Body of pancreas (tissue), 4 donors: ENCODE measurements at places on chromosomes 7 and 10.

DNA sequence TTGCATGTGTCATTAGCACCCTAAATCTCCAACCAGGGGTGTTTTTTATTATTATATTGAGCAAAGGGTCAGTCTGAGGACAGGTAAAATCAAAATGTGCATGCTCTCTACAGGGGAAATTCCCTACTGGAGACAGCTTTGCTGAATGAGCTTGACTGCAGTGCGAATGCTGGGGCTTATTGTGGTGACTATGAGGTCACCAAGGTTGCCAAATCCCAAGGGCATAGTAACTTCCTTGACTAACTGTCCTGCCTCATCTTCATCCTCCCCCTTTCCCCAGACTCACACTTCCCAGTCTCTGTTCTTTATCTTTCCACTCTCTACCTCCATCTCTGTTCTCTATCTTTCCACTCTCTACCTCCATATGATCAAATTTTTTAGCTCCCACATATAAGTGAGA lies 22.9 kb upstream of the AOC1 start:
- no peaks in the 10 kb centered on the region for H3K27me3 ChIP-seq
- H3K4me1 ChIP-seq, result no peaks in the 10 kb centered on the region
- H3K4me3 ChIP-seq, result no peak overlapping the region
- DNase-seq, result no peak

- no peak overlapping the region for H3K27ac ChIP-seq
- H3K36me3 ChIP-seq, result no peaks in the 10 kb centered on the region
- peaks cover 39% of the 10 kb centered on the region for H3K4me1 ChIP-seq
- H3K4me3 ChIP-seq, result no peak overlapping the region
- no peaks in the 10 kb centered on the region for H3K27me3 ChIP-seq
Observed at GRCh38 chr10:111109501-111110242, 32.8 kb downstream of the ADRA2A start.

GRCh38 chr7:5854738-5855137 lies 25.9 kb upstream of the OCM start:
- DNase-seq, result no peak
- no peak overlapping the region for H3K27ac ChIP-seq
- H3K36me3 ChIP-seq, result no peaks in the 10 kb centered on the region

GRCh38 chr7:69395061-69395714 lies 203.1 kb upstream of the AUTS2 start:
- H3K36me3 ChIP-seq, result no peaks in the 10 kb centered on the region
- no peaks in the 10 kb centered on the region for H3K27me3 ChIP-seq
- H3K4me1 ChIP-seq, result no peaks in the 10 kb centered on the region
- H3K27ac ChIP-seq, result no peak overlapping the region
- peak; percentile 10 for DNase-seq
- H3K4me3 ChIP-seq, result no peak overlapping the region

DNA sequence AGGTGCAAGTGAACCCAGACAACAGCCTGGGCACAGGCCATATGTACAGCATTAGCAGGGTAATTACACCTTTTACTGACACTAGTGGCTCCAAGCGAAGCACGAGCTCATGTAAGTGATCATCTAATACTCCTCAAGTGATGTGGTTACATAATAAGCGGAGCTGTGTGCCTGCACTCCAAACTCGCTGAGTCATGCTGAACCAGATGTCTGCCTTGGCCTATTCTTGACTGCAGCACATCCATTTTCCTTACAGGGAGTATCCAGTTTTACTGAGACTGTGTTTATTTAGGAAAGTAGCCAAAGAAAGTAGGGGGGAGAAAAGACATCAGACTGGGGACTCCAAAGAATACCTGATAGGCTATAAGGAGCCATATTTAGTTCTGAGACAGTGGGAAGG lies 90.1 kb downstream of the GRM3 start:
- H3K27me3 ChIP-seq, result no peaks in the 10 kb centered on the region
- DNase-seq, result no peak
- no peak overlapping the region for H3K27ac ChIP-seq
- no peak overlapping the region for H3K4me3 ChIP-seq

DNA sequence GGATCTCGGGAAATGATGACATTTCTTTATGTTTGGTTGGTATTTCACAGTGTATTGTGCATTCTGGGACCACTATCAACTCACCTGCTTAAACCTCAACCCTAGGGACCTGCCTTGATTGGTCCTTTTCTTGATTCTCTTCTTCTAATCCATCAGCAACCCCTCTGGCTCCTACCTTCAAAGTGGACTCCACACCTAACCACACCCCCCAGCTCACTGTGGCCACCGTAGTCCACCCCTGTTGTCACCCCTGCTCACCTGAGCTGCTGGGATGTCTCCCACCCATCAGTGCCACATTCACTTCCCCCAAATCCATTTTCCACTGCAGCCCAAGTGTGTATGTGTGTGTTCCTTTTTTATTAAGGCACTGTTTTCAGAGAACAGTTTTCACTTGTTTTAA lies 145.0 kb downstream of the PLPP4 start:
- H3K4me3 ChIP-seq, result no peak overlapping the region
- no peaks in the 10 kb centered on the region for H3K27me3 ChIP-seq
- H3K4me1 ChIP-seq, result no peaks in the 10 kb centered on the region
- no peaks in the 10 kb centered on the region for H3K36me3 ChIP-seq
- DNase-seq, result no peak

DNA sequence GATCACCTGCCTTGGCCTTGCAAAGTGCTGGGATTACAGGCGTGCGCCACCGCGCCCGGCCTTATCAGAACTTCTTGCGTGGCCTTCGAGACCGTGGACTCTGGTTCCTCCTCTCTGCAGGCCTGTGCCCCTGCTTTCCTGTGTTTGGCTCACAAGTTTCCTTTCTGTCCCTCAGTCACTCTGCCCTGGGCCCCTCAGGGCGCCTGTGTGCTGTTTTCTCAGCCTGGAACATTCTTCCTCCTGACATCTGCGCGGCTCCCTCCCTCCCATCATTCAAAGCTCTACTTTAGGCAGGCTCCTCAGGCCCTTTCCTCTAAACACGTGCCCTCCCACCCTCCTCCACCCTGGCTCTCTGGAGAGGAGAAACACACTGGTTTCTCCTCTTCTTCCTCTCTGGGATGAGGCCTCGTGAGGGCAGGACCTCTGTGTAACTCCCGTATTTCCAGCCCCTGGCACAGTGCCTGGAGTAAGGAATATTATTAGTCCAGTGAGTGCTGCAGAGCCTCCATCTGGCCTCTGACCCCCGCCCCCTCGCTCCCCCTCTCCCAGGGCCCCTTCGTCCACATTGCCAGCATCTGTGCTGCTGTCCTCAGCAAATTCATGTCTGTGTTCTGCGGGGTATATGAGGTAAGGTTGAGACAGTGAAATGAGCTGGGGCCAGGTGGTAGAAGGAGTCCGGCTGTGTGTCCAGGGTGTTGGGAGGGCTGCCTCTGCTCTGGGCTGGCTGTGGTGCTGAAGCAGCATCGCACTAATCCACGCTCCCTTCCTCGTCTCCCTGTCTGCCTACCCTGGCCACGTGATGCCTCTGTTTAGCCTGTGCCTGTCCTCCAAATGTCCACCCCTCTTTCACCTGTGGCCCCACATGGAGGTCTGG lies 7.1 kb downstream of the CLCN1 start:
- no peaks in the 10 kb centered on the region for H3K27me3 ChIP-seq
- H3K4me1 ChIP-seq, result no peaks in the 10 kb centered on the region
- no peak for DNase-seq
- no peak overlapping the region for H3K4me3 ChIP-seq
- no peak overlapping the region for H3K27ac ChIP-seq
- no peaks in the 10 kb centered on the region for H3K36me3 ChIP-seq

- no peaks in the 10 kb centered on the region for H3K4me1 ChIP-seq
- no peak overlapping the region for H3K4me3 ChIP-seq
- H3K36me3 ChIP-seq, result no peaks in the 10 kb centered on the region
- no peak for DNase-seq
- H3K27ac ChIP-seq, result no peak overlapping the region
- H3K27me3 ChIP-seq, result no peaks in the 10 kb centered on the region
Observed at GRCh38 chr10:131201741-131202515, 109.6 kb downstream of the TCERG1L start.

- DNase-seq, result no peak
- no peaks in the 10 kb centered on the region for H3K36me3 ChIP-seq
- H3K27ac ChIP-seq, result no peak overlapping the region
- no peaks in the 10 kb centered on the region for H3K4me1 ChIP-seq
Observed at GRCh38 chr10:65765006-65765541, 1160.8 kb upstream of the LRRTM3 start.

GRCh38 chr10:70480239-70480861 lies 1.8 kb downstream of the PALD1 start:
- peak; percentile 75 for DNase-seq
- peaks cover 42% of the 10 kb centered on the region for H3K4me1 ChIP-seq
- H3K27ac ChIP-seq, result peak overlapping the region; percentile 69
- no peaks in the 10 kb centered on the region for H3K27me3 ChIP-seq
- no peaks in the 10 kb centered on the region for H3K36me3 ChIP-seq
- H3K4me3 ChIP-seq, result no peak overlapping the region
